Endodermal cell (in vitro differentiated cells): ENCODE measurements at places on chromosomes 2 and 18.

GRCh38 chr2:14524041-14524802 is 108.3 kb upstream of the LRATD1 start:
- DNase-seq: no peak

DNA sequence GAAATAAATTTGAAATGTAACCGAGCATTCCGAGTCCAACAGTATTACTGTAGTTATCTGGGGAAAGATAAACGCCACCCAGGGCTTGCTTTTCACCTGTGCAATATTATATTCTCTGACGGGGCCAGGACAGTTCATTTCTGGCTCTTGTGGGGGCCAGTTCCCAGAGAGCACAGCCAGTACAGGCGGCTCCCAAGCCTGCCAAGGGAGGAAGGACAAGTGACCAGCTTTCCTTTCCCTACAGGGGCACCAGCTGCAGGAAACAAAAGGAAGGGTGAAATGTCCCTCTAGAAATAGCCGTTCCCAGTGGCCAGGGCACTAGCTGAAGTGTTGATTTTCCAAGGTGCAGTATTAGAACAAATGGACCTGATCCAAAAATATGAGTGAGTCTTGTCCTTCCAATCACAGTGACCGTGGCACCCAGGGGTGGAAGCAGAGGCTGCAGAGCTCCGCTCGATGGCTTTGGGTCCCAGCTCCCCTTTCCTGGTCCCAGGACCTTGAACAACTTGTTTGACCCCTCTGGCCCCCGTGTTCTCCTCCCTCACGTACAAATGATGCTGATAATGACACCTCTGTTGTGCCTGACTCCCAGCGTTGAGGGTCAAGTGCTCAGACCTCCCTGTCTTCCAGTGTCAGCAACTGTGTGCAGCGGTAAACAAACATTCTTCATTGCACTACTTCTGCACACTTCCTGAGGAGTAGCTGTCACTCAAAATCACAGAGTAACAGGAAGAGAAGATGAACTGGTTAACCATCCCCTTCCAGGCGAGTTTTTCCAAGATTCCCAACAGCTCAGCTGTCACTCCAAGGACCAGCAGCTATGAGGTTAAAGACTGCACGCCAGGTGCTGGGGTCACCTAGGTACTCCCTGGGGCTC is 40.9 kb downstream of the GYPC start:
- peak; percentile 12 for DNase-seq

GRCh38 chr18:77173275-77174030 is 40.9 kb upstream of the MBP start:
- no peak for DNase-seq

- DNase-seq: peak; percentile 39
Measured at GRCh38 chr18:74505776-74506175, 9.6 kb downstream of the CNDP2 start.
